Fibroblast of lung (primary cell): ENCODE measurements at places on chromosomes 1 and 21. TPM values are rescaled to one million over a fixed set of nuclear protein-coding genes. Genes with fewer than 3 reads are reported as not detected.

Gene FOXO6
- not detected in 2 replicates for polyA plus RNA-seq

Gene CYYR1
- 0.09 TPM in 1 of 2 replicates, not detected in the other for polyA plus RNA-seq

Gene APCS
- not detected in 2 replicates for polyA plus RNA-seq

Gene AMY1B
- not detected in 2 replicates for polyA plus RNA-seq

Gene KAZN
- 2.4 and 3.4 TPM in 2 replicates for polyA plus RNA-seq

Gene C1orf115
- 0.63 and 2.2 TPM in 2 replicates for polyA plus RNA-seq

GRCh38 chr1:240310226-240310925 is 218.7 kb downstream of the FMN2 start:
- H3K4me1 ChIP-seq: peaks cover 5% of the 10 kb centered on the region
- DNase-seq: peak; percentile 89
- peak overlapping the region; percentile 57 for H3K27ac ChIP-seq

- H3K4me1 ChIP-seq: peaks cover 22% of the 10 kb centered on the region
- no peak overlapping the region for H3K27ac ChIP-seq
- H3K36me3 ChIP-seq: no peaks in the 10 kb centered on the region
- H3K4me3 ChIP-seq: no peak overlapping the region
Measured at GRCh38 chr1:15000030-15000429, 153.5 kb upstream of the TMEM51 start.

- H3K4me3 ChIP-seq: no peak overlapping the region
- no peaks in the 10 kb centered on the region for H3K27me3 ChIP-seq
- DNase-seq: no peak
- H3K4me1 ChIP-seq: no peaks in the 10 kb centered on the region
Measured at GRCh38 chr1:41218152-41218551, 24.0 kb downstream of the SCMH1 start.

DNA sequence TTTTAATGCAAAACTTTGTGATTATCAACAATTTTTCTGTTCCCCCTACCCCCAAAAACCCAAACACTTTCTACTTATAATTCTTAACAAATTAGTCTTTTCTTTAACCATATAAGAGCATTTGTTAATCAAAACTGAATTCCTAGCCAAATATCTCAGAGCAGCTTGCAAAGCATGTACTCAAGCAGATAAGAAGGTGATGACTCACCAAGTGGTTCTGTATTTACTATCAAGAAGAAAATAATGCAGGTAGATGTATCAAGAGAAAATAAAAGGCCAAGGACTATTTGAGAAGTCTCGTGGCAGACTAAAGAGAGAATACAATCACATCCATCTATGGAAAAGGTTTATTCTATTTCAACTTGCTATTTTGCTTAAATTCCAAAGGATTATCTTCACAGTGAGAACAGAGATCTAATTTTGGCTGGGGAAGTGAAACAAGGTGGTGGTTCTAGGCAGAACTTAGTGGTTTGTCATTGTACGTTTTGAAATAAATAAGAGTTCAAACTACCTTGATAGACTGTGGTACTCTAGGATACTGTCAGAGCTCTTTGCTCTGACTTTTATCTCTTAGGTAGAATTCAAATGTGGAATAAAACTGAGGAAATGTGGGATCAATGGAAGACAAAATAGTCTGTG is 94.7 kb upstream of the NRIP1 start:
- H3K4me3 ChIP-seq: no peak overlapping the region
- no peaks in the 10 kb centered on the region for H3K36me3 ChIP-seq
- no peaks in the 10 kb centered on the region for H3K4me1 ChIP-seq
- H3K27me3 ChIP-seq: no peaks in the 10 kb centered on the region

DNA sequence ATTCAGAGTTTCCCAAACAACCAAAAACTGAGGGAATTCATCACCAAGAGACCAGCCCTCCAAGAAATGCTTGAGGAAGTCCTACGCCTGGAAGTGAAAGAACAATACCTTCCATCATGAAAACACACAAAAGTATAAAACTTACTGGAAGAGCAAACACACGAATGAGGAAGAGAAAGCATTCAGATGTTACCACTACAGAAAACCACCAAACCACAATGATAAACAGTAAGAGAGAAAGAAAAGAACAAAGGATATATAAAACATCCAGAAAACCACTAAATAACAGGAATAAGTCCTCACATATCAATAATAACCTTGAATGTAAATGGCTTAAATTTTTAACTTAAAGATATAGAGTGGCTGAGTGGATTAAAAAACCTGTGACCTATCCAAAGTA is 58.5 kb upstream of the BCL10 start:
- no peak overlapping the region for H3K4me3 ChIP-seq
- no peaks in the 10 kb centered on the region for H3K36me3 ChIP-seq
- no peaks in the 10 kb centered on the region for H3K27me3 ChIP-seq
- peak; percentile 43 for DNase-seq
- H3K27ac ChIP-seq: peak overlapping the region; percentile 7
- peaks cover 19% of the 10 kb centered on the region for H3K4me1 ChIP-seq

DNA sequence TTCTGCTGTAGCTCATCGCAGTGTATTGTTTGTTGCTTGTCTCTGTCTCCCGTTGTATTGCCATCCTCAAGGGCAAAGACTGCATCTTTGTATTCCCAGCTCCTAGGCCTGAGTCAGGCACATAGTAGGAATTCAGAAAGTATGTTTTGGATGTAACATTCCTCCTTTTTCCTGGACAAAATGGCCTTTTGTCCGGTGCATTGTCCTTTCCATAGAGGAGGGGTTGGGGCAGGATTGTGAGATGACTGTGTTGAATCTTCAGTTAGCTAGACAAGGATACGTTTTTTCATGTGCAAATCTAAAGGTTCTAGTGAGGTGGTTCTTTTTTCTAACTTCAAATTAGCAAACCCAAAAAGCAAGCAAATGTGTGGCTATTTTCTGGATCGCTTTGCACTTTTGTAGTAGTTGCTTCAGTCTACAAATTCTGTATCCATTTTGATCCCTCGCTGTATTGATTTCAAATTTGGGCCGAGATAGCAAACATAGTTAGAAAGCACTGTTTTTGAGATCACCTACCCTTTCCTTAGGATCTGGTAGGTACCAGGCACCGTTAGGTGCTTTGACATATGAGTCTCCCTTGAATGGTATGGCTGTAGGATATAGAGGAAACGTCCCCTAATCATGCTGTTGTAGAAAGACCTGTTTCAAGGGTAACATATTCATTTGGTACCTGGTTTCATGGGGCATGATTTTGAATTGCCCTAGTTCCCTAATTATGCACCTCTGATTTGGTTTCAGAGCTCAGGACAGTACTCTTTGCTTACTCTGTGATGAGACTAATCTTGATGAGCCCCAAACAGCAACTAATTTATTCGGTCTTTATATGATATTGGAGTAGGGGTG is 1.2 kb downstream of the PPP1R8 start:
- peak overlapping the region; percentile 95 for H3K27ac ChIP-seq
- peak; percentile 13 for DNase-seq
- H3K27me3 ChIP-seq: no peaks in the 10 kb centered on the region

- DNase-seq: no peak
- H3K27me3 ChIP-seq: no peaks in the 10 kb centered on the region
- H3K36me3 ChIP-seq: no peaks in the 10 kb centered on the region
- peaks cover 2% of the 10 kb centered on the region for H3K4me1 ChIP-seq
- H3K4me3 ChIP-seq: no peak overlapping the region
- no peak overlapping the region for H3K27ac ChIP-seq
Measured at GRCh38 chr1:216532251-216532798, 109.1 kb upstream of the USH2A start.

DNA sequence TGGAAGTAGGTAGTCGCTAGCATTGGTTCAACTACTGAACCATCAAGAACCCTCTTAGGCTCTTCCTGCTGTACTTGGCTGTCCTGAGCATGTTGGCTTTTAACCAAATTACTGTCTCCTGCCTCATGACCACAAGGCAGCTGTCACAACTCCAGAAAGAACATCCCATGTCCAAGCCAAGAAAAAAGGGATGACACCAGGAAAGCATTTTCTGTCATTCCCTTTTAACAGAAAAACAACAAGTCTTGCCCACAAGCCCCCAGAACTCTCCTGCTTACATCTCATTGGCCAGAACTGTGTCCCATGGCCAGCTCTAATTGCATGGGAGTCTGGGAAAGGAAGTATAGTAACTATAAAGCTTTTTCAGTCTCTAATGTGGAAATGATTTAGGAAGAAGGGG is 2.4 kb upstream of the RNU5D-1 start:
- H3K4me1 ChIP-seq: peaks cover 2% of the 10 kb centered on the region
- H3K27ac ChIP-seq: no peak overlapping the region
- no peaks in the 10 kb centered on the region for H3K27me3 ChIP-seq
- H3K4me3 ChIP-seq: no peak overlapping the region
- DNase-seq: peak; percentile 68

GRCh38 chr1:51203121-51203873 is 32.8 kb upstream of the RNF11 start:
- no peak overlapping the region for H3K27ac ChIP-seq
- H3K36me3 ChIP-seq: no peaks in the 10 kb centered on the region
- no peaks in the 10 kb centered on the region for H3K4me1 ChIP-seq
- no peak overlapping the region for H3K4me3 ChIP-seq
- H3K27me3 ChIP-seq: no peaks in the 10 kb centered on the region
- no peak for DNase-seq
